ENCODE measurements at places on chromosomes 4 and X. TPM values are rescaled to one million over a fixed set of nuclear protein-coding genes. Genes with fewer than 3 reads are reported as not detected.

GRCh38 chr4:184039963-184040383, 134.9 kb downstream of the STOX2 start:
- peak; percentile 51 for DNase-seq

DNA sequence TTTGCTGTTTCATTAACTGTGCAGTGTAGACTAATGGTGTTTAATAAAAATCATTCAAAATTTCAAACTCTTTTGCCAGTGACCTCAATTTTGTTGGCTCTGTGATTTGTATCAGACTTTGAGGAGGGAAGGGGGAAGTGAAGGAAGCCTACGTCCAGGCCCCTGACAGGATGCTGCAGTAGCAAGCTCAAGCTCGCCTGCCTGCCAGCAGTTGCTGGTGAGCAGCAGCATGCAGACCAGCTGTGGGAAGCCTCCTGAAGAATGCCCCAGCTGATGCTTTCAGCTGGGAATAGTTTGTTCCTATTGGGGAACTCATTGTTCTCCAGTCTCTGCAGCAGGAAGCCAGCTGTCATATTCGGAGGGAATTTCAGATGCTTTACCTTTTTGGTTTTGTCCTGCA, 495.2 kb downstream of the AFF2 start:
- DNase-seq = no peak

DNA sequence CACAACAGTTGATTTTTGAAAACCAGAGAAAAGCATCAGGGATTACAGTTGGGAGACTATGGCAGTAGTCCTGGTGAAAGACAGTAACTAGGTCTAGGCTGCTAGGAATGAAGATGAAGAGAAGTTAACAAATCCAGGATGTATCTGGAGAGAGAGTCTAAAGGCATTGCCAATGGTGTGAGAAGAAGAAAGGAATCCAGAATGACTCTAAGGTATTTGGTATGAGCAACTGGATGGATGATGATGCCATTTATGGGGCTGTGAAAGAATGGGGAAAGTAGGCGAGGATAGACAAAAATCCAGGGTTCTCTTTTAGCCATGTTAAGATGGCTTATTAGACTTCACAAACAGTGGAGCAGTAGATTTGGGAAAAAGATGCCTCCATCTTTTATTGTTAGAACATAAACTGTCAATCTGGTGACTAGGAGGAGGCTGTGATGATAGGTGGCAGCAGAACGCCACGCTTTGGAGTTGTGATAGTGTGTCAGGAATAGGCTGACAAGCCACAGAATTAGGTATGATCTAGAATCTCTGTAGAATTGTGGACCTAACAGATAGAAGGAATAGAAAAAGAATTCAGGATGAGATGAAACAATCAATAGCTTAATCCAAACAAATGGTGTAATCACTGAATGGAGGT, 27.3 kb upstream of the JADE1 start:
- no peak for DNase-seq

Gene LRBA
- total RNA-seq = 46.1 TPM

DNA sequence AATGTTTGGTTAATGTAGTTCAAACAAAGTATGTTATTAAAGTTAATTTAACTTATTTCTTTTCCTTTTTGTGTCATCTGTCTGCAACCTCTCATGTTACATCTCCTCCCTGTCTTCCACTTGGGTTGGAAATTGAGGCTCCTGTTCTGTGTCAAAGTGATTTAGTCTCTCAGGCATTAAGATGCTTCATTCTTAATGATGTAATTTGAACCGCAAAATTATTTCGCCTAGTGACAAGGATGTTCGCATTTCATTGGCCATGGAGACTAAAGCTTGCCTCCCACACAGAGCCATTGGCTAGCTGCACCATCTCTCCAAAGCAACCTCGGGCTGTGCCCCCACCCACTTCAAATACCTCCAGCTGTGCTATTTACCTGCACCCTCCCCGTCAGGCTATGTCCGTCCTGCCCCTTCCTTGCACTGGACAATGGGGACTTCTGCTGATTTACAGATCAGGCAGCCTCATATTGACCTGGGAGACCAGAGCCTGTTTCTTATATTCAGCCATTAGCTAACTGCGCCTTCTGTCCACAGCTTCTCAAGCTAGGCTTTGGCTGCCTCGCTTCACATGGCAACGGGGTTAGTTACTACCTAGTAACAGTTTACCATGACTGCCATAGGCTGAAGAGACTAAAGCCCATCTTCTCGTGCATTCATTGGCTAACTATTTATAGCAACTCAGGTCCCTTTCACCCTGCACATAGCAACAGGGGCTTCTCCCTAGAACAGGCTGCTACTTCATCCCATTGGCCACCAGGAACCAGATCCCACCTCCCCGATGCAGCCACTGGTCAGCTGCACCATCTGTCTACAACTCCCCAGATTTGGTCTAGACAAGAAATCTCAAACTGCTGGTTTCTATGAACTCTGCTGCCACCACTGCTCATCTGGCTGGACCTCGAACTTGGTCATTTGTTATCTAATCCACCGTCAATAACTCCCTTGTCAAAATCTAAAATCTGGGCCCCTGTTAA, 8.6 kb upstream of the ZNF157 start:
- peak; percentile 82 for DNase-seq

Gene PLAC1
- total RNA-seq = not detected

Gene TMLHE
- 10.9 TPM for total RNA-seq

Gene DDX3X
- total RNA-seq = 268 TPM

GRCh38 chr4:137700072-137700471, 167.8 kb upstream of the PCDH18 start:
- DNase-seq = no peak

Gene NEIL3
- 2.7 TPM for total RNA-seq

- DNase-seq = no peak
These were observed 216.6 kb downstream of the DHRSX start for GRCh38 chrX:2284133-2284532.

Gene CLDN2
- total RNA-seq = 2.9 TPM

Gene RIPPLY1
- not detected for total RNA-seq

GRCh38 chr4:92615049-92615448, 311.3 kb downstream of the GRID2 start:
- no peak for DNase-seq

GRCh38 chr4:116665716-116666115, 419.7 kb downstream of the TRAM1L1 start:
- no peak for DNase-seq

Gene DACH2
- total RNA-seq = not detected

DNA sequence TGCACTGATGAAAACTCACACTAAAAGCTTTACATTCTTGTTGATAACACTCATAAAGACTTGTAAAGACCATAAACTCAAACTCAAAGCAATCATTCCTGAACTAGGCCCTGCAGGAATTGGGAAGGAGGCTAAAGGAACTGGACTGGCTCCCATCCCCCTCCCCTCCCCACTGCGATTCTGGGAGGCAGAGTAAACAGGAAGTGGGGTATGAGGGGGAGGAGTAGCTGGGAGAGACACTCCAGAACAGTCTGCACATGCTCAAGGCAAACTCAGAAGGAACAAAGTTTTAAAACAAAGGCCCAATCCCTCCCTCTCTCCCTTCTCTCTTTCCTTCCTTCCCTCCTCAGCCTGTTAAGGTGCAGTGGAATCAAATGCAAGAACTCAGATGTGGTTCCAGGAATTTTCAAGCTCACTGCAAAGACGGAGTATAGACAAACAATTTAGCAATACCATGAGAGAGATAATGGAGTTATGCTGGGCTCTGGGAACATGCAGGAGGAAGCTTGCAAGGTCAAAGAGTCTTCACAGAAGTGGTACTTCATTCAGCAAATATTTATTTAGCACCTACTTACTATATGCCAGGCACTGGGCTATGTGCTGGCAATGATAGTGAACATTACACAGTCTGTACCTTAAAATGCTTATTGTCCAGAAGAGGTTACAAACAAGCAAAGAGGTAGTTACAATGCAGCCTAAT, 15.9 kb downstream of the MID1IP1 start:
- peak; percentile 52 for DNase-seq

Gene HS6ST2
- 1.0 TPM for total RNA-seq

Gene OTC
- total RNA-seq = 0.87 TPM

DNA sequence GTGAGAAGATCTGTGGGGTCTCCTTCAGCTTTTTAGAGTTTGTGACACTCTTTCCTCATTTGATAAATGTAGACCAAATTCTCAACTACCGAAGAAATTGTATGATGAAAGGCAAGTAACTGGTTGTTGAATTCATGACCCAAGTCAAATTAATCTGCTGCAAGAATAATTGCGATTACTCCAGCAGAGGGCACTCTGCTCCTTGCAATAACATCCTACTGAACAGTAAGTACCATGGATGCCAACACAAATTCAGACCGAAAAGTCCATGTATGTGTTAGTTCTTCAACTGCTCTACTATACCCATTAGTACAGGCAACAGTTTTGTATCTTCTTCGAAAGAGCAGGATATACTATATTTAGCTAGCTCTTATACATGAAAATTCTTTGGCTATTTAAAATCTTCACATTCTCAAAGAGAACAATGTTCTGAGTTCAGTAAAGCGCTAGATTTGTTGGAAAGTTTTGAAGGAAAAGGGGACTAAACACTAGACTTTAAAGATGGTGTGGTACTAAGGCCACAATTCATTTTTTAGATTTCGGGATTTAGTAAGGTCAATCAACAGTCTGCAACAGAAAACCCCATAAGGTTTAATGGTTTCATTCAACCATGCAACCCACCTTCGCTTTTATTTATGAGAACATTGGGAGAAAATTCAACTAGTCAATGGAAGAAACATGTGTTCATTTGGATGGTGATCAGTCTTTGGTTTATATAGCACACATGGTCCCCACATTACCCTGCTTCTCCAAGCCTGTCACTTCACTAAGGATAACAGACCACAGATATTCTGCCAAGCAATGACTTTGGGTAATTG, 105.4 kb upstream of the TBC1D9 start:
- peak; percentile 92 for DNase-seq

DNA sequence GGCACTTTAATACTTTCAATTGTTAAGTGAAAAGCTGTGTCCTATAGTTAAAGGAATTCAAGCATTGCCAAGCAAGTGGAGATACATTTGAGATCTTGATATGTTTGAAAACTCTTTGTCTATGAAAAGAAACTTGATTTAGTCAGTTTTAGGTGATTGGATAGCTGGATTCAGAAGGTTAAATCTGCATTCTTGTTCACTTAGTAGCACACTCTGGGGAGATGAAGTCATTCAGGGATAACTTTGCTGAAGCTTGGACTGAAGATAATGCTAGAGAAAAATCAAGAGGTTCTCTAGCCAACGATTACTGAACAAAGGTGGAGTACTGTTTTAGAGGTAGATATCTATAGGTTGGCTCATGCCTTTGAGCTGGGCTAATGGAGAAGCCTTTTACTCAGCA, 90.6 kb downstream of the DCAF8L2 start:
- DNase-seq = no peak

- DNase-seq = peak; percentile 19
These were observed 1.2 kb downstream of the SLC39A8 start for GRCh38 chr4:102343964-102344519.

GRCh38 chr4:102447413-102447812, 53.7 kb upstream of the NFKB1 start:
- DNase-seq = no peak

GRCh38 chr4:67702166-67702565, 1.2 kb upstream of the UBA6 start:
- no peak for DNase-seq

- DNase-seq = no peak
These were observed 83.3 kb downstream of the CLDN34 start for GRCh38 chrX:10050481-10050880.

Gene TMPRSS11F
- not detected for total RNA-seq
